ENCODE measurements at places on chromosomes 1 and 21.

- no peak for DNase-seq
Measured at GRCh38 chr1:156926175-156926574, 5.7 kb downstream of the LRRC71 start.

- DNase-seq = no peak
Measured at GRCh38 chr1:183432548-183432875, 14.3 kb upstream of the NMNAT2 start.

GRCh38 chr1:166975361-166976129 is at the start of gene ILDR2:
TSS of gene ILDR2 (minus strand) at chr1:166975540. CDS start at chr1:166975268, 272 bp downstream.
- DNase-seq = peak; percentile 49

DNA sequence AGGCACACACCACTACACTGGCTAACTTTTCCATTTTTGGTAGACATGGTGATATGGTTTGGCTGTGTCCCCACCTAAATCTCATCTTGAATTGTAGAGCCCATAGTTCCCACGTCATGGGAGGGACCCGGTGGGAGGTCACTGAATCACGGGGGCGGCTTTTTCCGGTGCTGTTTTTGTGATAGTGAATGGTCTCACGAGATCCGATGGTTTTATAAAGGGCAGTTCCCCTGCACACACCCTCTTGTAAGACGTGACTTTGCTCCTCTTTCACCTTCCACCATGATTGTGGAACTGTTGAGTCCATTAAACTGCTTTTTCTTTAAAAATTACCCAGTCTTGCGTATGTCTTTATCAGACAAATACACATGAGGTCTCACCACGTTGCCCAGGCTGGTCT is 1.3 kb upstream of the FTCD start:
- DNase-seq = no peak

DNA sequence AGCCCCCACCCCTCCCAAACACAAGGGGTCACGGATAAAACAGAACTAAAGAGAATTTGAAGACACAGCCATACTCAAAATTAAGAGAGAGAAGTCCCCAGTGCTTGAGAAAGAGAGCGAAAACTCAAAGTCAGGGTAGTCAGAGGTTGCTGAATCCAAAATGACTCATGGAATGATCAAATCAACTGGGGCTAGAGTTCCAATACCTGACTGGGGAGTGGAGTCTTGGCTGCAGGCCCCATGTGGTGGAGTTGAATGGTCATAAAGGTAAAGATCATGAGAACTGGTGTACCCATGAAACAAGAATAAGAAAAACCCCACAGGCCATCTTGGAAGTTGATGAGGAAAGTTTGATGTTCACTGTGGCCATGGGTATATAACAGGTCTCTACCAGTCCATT is 84.5 kb upstream of the LRRN2 start:
- no peak for DNase-seq

DNA sequence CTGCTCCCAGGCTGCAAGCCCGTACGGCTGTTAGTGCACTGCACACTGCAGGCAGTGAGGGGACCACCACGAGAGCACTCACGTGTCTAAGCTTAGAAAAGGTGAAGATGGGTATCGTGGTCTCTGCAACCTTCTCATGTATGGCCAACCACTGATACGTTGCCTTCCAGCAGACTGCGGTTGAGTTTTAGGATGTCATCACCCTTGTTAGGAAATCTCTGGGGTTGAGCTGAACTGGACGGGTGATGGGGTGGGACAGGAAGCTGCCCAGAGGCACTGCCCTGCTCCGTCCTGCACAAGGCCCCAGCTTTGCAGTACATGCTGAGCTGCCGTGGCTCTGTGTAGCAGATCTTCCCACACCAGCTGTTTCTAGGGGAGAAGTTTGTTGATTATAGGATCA is 43.3 kb downstream of the FAAP20 start:
- DNase-seq = no peak

DNA sequence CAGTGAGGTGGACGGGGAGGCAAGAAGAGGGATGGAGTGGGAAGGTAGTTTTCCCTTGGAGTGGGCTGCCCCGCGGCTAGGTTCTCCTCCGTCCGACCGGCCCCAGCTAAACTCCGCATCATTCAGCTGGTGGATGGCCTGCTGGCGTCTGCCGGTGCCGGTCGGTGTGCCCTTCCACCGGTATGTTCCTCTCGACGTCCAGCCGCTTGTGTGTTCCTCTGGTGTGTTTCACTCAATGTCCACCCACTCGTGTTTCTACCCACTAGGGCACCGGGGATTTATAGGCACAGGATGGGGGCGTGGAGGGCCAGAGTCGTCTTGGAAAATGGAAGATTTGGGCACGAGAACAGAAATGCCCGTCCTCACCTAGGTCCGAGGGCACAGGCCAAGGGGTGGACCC is 931.7 kb upstream of the B3GALT2 start:
- DNase-seq = no peak

All from activated CD4-positive, alpha-beta T cell treated with anti-CD3 and anti-CD28 coated beads, Interleukin-2, amount 50 U/mL, for 1 hour (primary cell).